ENCODE measurements at places on chromosomes 4 and X.

GRCh38 chrX:104435249-104435648, 130.8 kb upstream of the IL1RAPL2 start:
- DNase-seq = no peak

- no peak for DNase-seq
Observed at GRCh38 chr4:140806163-140806562, 50.0 kb upstream of the TBC1D9 start.

DNA sequence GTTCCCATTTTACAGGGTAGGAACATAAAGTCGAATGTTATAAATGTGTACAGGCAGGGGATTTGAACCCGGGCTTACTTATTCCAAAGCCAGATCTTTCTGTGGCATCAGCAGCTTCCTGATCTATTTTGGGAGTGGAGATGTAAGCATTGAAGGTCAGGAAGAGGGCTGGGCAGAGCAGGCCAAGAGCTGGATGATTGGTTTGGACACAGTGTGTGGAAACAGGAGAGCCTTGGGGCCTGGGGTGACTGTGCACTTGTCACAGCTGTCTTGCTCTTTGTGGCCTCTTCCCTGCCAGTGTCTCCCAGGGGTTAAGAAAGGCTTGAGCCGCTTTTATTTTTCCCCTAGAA, 127.9 kb upstream of the ENPP6 start:
- no peak for DNase-seq

DNA sequence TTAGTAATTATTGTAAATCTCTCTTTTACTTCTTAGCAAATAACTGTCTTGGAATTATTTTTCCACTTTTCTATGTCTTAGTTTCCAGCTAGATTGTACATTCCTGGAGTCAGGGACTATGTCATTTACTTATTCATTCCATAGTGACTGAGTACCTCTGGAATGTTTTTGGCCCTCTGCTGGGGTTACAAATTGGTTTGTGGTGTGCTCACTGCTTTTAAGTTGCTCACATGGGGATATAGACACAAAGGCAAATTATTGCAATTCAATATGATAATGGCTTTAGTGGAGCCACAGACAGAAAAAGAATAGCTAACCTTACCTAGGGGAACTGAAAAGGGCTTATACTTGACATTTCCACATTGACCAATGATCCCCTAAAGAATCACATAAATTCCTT, 63.7 kb upstream of the PDGFRA start:
- no peak for DNase-seq

- no peak for DNase-seq
Observed at GRCh38 chrX:121333942-121334341, 286.5 kb downstream of the GLUD2 start.

DNA sequence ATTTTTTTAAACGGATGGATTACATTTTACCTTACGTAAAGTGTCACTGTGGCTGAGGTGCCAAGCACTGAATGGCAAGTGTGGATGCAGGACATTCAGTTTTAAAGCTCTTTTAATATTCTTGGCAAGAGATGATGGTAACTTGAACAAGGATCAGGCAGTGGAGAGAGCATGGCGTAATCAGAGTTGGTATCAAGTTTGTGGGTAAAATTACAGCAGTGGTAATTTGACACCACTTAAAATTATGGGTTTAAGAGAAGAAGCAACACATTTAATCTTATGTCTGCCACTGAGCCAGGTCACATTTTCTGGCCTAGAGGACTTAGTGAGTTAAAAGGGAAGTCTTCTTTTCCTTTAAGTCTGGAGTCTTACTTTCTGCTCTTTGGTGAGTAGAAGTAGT, 100.5 kb downstream of the NAA11 start:
- no peak for DNase-seq

GRCh38 chr4:74733756-74734155, 60.6 kb downstream of the BTC start:
- DNase-seq = peak; percentile 61

DNA sequence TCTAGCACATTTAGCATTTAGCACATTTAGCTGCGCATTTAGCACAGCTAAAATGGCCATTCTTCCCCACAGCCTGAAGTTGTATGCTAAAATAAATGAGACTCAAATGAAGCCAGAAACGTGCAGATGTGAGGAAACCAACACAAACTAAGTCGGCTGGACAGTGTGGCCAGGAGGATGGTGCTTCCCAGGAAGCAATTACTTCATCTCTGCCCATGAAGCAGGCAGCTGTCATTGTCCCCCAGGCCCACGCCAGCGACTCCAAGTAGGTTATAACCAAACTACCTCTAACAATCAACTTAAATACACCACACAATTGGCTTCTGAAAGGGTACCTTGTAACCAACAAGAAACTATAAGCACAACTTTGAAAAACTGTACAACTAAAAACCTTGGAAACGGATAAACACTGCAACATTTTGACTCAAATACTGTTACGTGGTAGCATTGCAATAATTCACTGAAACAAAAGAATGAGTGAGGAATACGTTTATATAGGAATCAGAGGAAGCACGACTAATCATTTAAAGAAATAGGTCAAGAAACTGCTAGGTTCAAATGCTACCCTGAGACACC, 39.2 kb downstream of the AFAP1 start:
- no peak for DNase-seq

- no peak for DNase-seq
Observed at GRCh38 chr4:140020457-140021361, 133.3 kb downstream of the MAML3 start.

DNA sequence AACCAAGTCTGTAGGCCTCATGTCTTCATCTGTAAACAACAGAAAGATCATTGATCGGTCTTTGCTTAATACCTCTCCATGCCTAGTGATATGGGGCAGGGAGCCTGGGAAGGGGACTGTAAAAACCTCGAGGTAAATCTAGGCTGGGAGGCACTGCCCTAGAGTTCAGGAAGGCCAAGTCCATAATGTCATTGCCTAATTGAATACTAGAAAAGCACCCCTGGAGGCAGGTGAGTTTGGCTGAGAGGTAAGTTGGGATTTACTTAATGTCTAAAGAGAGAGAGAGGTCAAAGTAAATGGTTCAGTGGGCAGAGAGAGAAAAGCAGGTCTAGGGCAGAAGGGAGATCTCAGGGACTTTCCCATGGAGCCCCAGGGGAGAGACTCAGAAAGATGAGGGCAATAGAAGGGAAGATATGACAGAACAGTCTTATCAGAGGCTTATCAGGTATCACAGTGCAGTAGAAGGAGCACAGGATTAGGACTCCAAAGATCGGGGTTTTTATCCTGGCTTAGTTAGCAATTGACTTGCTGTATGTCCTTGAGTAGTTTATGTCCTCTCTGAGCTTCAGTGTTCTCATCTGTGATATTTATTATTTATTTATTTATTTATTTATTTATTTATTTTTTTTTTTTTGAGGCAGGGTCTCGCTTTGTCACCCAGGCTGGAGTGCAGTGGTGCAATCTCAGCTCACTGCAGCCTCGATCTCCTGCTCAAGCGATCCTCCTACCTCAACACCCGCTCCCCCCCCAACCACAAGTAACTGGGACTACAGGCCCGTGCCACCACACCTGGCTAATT, 85.2 kb downstream of the SLC16A2 start:
- no peak for DNase-seq

- no peak for DNase-seq
Observed at GRCh38 chr4:155566354-155566753, 100.3 kb upstream of the GUCY1A1 start.

DNA sequence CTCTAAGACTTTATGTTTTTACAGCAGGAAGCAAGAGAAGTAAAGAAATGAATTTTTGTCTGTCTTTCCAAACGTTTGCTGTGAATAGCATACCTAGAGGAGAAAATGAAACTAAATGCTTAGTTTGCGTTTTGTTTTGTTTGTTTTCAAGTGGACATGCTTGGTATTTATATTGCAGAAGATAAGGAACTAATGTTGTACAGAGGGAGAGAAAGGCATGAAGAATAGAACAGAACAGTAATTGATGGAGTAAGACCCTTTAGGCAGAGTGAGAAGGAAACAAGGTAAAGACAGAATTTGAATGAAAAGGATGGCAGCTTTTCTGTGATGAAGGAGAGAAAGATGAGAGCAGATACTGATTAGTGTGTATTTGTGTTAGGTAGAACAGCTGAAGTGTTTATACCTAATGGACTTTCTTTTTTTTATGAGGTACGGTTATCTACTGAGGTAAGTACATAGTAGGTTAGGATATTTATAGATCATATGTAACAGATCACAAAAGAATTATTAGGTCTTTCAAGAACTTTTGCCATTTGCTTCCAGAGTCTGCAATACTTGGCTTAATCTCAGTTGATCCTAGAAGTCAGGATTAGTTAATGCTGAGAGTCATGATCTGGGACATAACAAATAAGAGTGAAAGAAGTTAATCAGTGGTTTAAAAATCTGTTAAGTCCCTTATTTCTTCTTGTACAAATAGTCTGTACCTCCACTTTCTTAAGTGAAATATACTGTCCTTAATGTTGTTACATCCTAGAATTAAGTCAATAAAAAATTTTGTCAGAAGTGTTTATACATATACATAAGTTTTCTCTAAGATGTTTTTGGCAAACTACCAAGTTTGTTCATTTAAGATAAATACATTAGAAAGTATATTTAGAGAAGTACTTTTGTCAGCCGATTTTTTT, 36.8 kb downstream of the FABP2 start:
- DNase-seq = no peak

DNA sequence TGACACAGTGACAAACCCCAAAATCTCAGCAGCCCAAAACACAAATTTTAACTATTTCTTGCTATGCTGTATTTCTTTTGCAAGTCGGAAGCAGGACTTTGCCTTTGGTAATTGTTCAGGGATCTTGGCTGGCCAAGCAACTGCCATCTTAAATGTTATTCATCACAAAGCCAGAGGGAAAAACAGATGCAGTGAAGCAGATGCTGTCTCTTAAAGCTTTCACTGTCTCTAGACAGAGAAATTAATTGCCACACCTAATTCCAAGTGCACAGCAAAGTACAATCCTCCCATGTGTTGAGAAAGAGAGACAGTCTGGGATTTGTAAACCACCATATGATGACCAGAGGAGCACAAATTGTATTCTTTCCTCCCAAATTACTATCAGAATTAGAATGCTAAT, 30.0 kb upstream of the GALNT7 start:
- DNase-seq = peak; percentile 22

DNA sequence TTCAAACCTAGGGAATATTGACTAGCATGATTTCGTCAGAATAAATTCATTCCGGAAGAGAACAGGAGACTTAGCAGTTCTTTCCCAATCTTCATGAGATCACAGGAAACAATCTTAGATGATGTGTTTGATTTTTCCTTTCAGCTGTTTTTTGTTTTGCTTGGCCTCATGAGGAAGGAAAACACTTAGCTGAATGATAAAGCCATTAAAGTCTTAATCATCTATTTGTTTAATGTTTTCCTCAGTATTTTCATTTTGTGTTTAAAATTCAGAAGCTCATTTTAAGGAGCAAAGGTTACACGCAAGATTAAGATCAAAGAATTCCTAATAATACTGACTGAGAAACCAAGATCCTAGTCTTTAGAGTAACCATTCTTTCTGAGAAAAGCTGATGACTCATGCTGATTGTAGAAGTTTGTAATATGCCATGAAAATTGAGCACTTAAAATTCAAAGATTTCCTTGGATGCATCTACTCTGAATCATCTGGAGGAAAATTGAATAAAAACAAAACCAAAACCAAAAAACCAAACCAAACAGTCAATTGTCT, 15.4 kb upstream of the TBC1D19 start:
- no peak for DNase-seq

DNA sequence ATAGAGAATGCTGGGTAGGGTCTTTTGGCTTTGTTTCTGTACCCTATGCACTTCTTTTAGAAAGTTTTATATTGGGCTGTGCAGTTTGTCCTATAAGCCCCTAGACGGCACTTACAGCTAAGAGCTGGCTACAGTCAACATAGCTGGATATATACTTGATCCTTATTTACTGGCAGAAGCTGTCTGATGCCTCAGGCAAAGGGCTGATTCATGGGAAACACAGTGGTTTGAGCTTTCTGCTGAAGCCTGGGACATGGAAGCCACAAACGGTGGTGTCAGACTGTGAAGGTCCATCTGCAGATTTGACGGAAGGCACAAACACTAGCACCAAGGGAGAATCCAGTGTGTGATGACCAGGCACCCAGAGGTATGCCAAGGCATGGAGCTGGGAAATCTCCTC, 608.4 kb downstream of the ANKRD50 start:
- no peak for DNase-seq

- DNase-seq = no peak
Observed at GRCh38 chrX:54922547-54922946, 1.9 kb downstream of the TRO start.

GRCh38 chr4:188110741-188111471, 1.5 kb upstream of the TRIML2 start:
- DNase-seq = no peak

DNA sequence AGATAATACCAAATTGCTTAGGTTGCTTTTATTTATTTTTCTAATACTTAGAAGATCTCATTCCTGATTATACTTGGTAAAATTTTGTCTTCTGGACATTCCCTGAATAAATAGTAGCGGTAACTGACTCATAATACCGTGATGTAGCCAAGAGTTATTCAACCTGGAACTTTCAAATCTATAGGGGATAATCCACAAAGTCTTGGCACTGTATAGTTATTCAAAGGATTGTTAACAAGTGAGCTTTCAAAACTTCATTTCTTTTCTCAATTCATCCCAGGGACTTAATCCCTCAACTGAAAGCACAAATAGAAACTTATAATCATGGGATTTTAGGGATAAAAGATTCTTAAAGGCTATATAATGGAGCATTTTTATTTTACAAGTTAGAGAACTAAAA, 1383.3 kb downstream of the FAM133A start:
- DNase-seq = no peak

DNA sequence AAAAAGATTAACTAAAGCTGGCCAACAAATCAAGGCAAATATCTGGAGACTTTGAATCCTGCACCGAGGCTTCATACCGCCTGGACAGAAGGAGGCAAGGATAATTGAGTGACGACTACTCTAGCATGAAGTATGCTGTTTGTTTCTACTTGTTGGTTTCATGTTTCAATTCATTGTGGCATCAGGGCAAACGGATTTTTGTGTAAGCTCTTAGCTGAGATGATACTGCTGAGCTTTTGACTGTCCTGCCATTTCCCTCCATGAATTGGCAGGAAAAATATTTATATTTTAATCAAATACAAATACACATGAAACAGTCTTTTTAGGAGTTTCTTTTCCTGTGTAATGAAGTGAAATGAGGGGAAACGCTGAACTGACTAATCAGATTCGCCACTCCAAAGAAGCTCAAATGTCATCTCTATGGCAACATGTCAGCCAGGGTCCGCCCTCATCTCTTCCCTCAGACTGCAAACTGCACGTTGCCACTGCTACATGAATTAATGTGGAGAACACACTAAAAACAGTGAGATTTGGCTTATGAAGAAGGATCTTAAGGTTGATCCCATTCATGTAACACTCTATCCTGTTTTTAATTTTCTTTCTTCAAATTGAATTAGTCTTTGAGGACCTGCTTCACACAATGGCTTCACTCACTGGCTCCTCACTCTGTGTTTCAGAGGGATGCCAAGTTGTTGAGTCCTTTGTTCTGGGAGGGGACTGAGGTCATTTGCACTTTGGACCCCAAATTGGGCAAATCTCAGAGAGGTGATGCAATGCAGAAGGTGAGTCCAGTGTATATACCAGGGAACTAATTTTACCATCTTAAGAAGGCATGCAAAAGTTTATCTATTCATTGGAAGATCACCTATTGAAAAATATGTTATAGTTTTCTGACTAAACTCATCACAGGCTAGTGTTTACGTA, 149.6 kb upstream of the MID1 start:
- peak; percentile 65 for DNase-seq

GRCh38 chr4:6439120-6439762, 33.2 kb downstream of the PPP2R2C start:
- DNase-seq = no peak

GRCh38 chrX:105564501-105564900, 257.8 kb upstream of the NRK start:
- no peak for DNase-seq

Data from NCI-H2171 (cell line).